ENCODE measurements at places on chromosomes 2 and 18.

- DNase-seq: no peak
Measured at GRCh38 chr2:64551851-64552250, 27.7 kb downstream of the AFTPH start.

GRCh38 chr2:109421101-109421500, 192.7 kb downstream of the SEPTIN10 start:
- DNase-seq: no peak

GRCh38 chr2:140998577-140998976, 1132.2 kb downstream of the LRP1B start:
- no peak for DNase-seq

- no peak for DNase-seq
Measured at GRCh38 chr18:36187826-36188721, 777 bp downstream of the MOCOS start.

DNA sequence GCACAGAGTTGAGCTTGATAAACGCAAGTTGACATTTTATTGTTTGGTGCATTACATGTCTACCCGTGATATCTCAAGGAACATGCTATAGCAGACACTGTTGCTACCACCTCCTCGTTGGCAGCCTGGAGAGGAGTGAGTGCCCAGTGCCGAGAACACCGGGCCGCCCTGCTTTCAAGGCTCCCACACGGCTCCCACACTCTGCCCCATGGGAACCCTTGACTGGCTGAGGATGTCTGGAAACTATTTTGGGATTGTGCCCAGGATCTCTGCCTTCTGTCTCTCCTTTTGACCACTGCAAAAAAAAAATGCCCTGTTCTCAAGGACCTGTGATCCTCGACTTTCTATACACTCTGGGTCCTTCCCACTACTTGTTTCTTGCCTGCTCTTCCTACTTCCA, 21.1 kb downstream of the TET3 start:
- DNase-seq: no peak

DNA sequence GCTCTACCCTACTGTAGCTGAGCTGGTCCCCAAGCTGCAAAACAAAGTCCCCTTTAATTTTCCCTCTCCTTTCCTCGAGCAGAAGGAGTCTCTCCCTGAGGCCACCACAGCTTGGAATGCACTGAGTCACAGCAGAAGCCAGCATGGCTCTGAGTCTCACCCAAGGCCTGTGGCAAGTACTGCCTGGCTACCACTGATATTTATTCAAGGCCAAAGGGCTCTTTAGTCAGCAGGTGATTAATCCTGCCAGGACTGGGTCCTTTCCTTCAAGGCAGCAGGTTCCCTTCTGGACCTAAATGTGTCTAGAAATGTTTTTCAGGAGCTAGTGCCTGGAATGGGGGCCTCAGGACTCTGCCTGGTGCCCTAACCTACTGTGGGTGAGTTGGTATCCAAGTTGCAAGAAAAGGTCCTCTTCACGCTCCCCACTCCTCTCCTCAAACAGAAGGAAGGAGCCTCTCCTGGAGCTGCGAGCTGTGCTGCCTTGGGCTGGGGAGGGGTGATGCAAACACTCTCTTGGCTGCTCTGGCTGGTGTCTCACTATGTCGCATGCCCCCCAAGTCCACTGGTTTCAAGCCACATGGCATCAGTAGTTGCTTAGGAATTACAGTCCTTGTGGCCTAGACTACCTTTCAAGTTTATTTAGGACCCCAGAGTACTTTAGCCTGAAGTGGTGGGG, 53.4 kb downstream of the CD28 start:
- no peak for DNase-seq

GRCh38 chr2:233223059-233223894, 28.2 kb upstream of the ATG16L1 start:
- DNase-seq: no peak

GRCh38 chr2:201275069-201275468, 14.7 kb downstream of the CASP8 start:
- DNase-seq: no peak

DNA sequence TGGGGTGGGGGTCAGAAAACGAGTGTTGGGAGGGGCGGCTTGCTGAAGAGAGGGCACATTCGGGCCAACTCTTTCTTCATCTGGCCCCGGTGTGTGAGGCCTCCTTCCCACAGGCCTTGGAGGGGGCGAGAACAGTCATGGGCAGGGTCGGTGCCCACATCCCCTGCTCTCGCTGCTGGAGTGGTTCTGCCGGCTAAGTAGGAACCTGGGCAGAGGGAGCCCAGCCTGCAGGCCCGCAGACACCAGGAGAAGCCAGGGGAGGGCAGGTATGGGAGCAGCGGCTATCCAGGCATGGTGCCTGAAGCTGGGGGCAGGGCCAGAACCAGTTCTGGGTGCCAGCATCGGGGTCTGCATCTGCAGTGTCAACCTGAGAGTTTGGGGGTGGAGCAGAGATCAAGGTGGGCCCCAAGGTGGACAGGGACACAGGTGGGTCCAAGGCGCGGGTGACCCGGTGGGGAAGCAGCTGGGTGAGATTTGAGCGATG, 46.6 kb upstream of the HPCAL1 start:
- DNase-seq: no peak

DNA sequence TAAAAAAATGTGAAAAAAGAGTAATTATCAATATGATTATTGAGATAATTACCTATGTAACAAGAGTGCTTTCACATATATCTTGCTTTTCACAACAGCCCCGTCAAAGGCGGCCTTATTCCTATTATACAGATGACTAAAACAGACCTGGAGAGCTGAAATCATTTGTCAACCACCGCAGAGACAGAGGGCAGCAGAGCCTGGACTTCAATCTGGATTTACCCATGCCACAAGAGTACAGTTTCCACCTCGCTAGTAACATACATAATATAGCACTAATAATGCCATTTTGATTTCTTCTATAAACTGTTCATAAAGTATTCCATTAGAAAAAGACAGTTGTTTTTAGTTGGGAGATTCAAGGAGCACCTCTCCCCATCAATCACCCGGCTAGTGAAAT, 121.8 kb downstream of the EPB41L3 start:
- no peak for DNase-seq

DNA sequence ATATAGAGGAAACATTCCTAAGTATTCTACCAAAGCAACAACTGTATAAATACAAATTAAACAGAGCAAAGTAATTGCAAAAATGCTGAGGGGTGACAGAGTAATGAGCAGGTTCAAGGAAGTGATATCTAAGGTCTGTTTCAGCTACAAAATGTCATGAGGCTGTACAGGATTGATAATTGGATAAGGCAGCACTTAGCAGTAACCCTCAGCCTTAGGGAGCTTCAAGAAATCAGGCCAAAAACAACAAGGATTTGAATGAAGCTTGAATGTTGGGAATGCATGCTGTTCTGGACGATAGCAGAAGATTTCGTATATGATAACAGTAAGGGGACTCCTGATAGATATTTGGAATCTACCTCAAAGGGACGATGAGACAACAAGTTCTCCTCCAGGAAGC, 142.0 kb upstream of the MMADHC start:
- no peak for DNase-seq

- DNase-seq: no peak
Measured at GRCh38 chr2:886072-887022, 64.3 kb upstream of the SNTG2 start.

DNA sequence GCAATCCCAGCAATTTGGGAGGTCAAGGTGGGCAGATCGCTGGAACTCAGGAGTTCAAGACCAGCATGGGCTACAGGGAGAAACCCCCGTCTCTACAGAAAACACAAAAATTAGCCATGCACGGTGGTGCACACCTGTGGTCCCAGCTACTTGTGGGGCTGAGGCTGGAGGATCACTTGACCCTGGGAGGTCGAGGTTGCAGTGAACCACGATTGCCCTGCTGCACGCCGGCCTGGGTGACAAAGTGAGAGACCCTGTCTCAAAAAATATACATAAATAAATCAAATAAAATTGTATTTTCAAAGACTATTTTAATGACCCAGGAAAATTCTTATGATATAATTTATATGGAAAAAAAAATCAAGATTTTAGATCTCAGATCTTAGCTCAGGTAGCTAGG, 191.5 kb downstream of the ZFP36L2 start:
- no peak for DNase-seq

GRCh38 chr2:183532514-183532913, 408.3 kb downstream of the NUP35 start:
- DNase-seq: no peak

GRCh38 chr2:109353806-109354745, 225.1 kb downstream of the SH3RF3 start:
- no peak for DNase-seq

GRCh38 chr2:159322419-159322818, 35.9 kb upstream of the WDSUB1 start:
- no peak for DNase-seq
